NCI-H1105 (cell line): ENCODE measurements at places on chromosomes 16 and 17.

GRCh38 chr17:75036643-75037268, 10.0 kb downstream of the ATP5PD start:
- peak; percentile 47 for DNase-seq

DNA sequence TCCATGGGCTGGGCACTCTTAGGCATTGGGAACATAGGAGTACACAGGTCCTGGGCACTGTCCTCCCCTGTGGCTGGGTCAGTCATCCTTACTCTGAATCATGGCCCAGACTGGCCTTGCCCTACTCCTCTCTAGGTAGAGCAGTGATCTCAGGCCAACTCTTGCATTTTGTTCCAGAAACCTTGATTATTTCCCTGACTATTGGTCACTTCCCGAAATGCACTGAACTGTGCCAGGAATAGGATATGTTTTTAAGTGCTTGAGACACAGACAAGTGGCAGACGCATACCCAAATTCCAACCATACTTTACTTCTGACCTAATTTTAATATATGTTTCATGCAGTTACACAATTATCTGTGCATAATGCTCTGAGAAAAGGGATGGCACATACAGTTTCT, 10.3 kb downstream of the KRABD2 start:
- no peak for DNase-seq

DNA sequence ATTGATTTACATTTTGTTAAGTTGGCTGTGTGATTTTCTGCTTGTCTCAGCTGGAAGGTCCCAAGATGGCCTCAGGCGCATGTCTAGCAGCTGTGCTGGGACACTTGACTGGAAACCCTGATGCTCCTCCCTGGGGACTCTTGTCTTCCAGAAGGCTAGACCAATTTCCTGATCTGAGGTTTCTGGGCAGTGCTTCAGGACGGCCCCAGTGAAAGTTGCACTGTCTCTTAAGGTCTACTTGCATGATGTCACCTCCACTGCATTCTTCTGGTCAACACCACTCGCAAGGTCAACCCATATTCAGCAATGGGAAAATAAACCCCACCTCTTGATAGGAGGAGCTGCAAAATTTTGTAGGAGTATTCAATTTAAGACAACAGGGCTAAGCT, 116.0 kb downstream of the SALL1 start:
- DNase-seq, result no peak

DNA sequence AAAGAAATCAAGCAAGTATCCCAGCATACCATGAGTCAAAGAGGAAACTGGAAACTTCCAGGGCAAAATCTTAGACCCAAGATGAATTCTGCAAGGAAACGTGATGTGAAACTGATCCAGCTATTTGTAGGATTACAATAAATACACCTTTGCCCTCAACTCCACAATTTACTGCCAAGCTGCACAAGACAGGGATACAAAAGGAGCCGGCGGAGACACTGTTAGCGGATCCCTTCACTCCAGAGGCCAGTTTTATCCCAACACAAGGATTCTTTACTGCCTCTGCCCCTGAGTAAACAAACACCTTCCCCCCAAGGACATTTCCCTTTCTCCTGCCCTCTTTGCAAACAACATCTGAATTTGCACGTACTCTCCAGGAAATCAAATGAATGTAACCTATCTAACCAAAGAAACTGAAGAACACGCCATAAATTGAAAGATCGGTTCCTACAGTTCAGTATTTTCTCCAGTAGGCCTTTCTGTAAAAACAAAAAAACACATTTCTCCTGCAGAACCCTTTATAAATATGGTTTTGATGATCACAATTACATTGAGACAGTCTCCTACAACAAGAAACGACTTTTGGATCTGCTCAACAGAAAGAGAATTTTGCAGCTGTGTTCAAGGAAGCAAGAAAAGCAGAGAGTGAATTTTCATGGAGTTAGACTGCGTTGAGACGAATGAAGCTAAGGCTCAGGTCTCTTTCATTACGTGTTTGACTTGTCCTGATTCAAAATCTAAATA, 1.4 kb upstream of the CBX2 start:
- no peak for DNase-seq

DNA sequence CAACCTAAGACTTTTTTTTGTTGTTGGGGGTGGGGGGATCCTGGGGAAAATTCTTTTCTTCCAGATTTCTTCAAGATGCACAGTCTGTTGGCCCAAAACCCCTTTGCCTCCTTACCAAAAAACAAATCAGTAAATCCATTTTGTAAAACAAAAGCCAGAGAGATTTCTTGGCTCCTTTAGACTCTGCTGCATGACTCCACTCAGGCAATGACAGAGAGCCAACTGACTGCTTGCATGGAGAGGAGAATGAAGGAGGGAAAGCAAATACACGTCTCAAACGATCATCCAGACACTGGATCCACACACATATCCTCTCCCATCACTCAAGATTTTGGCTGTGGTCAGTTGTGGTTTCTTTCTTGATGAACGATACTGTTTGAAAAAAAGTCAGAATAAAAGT, 13.8 kb downstream of the COPRS start:
- DNase-seq, result no peak

DNA sequence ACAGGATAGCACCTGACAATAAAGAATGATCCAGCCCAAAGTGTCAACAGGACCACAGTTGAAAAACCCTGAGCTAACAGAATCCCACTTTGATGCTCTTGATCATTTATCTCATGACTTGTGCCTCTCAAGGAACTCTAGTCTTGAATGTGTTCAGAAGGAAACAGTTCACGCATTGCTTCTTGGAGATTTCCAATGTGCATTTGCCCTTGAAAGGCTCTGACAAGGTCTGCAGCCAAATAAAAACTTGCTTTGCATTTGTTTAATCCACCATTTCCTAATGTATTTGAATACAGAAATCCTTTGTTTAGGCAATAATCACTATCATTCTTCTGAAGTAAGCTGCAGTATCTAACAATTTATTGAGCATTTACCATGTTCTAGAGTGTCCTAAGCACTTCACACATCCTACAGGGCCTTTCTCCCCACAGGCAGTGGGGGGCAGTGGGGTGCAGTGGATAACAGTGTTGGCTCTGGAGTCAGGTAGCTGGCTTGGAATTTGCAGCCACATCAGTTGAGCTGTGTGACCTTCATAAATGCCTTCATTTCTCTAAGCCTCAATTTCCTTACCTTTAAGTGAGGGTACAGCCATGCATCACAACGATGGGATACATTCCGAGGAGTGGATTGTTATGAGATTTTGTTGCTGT, 239.7 kb downstream of the XYLT1 start:
- DNase-seq, result no peak
